Stimulated activated CD8-positive, alpha-beta memory T cell treated with anti-CD3 and anti-CD28 coated beads, Interleukin-15, amount 100 ng/mL, for 4 hours (primary cell): ENCODE measurements at places on chromosomes 16 and 17.

GRCh38 chr17:51595826-51596398 lies 335.6 kb downstream of the UTP18 start:
- no peak for DNase-seq

GRCh38 chr16:56608876-56609462 lies 585 bp downstream of the MT2A start:
- no peak for DNase-seq

GRCh38 chr16:7746941-7747340 lies 414.3 kb downstream of the RBFOX1 start:
- DNase-seq, result no peak

- DNase-seq, result no peak
These were observed 1.3 kb downstream of the SERPINF1 start for GRCh38 chr17:1762901-1763898.

- DNase-seq, result no peak
These were observed 510.6 kb downstream of the CDH13 start for GRCh38 chr16:83137326-83137781.

DNA sequence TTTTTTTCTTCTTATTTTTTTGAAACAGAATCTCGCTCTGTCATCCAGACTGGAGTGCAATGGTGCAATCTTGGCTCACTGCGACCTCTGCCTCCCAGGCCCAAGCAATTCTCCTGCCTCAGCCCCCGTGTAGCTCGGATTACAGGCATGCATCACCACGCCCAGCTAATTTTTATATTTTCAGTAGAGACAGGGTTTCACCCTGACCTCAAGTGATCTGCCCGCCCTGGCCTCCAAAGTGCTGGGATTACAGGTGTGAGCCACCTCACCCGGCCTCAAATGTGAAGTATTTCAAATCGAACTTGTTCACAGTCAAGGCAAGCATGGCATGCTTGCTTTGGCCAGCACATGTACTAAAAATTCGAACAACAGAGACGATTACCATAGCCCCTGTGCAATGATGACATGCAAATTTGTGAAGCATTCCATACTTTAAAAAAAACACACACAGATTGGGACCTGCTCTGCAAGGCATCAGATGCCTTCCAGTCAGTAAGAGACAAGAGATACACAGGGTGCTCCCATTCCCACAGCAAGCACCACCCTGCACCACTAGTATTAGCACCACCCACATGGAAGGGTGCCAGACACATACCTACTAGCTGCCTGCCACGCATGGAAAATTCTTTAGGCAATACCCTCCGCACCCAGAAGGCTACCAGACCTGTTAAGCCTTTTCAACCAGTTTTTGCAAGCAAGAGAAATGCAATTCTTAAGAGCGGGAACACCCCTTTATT lies 47.2 kb downstream of the ANKRD11 start:
- DNase-seq, result no peak

DNA sequence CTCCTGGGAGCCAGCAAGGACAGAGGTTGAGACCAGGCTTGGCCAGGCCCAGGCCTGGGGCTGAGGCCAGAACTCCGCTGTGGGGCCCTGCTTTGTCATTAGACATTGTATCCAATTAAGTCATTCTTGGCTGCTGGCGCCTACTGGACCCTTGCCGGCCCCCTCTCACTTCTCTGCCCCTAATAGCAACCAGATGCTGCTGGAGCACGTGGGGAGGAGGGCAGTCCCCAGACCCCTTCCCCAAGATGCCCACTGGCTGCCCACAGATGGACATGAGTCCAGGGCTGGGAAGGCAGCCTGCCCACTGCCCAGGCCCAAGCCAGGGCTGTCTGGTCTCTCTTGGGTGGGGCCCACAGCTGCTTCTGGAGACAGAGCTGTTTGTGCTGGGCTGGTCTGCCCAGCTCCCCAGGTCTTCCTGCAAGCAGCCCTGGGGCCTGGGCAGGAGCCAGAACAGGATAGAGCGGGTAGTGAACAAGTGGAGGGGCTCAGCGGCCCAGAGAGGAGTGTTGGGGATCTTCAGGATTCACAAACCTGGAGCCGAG lies 7.8 kb downstream of the PLXDC1 start:
- DNase-seq, result no peak

DNA sequence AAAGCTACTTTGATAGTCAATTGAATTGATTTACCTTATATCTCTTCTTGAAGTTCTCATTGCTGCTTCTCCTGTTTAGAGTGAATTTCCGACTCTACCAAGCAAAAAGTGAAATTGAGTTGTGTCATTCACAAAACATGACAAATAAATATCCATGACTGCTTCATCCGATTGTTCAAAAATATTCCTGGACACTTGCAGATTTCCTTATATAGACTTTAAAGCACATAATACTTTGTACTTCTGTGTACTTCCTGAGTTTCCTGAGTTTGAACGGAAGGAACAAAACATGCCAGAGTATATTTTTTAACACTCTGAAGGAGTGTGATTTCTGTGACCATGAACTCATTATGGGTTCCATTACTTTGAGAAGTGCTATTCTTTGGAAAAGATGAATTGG lies 20.5 kb upstream of the VAT1L start:
- DNase-seq, result no peak

- no peak for DNase-seq
These were observed 140.2 kb downstream of the TMEM132E start for GRCh38 chr17:34719569-34719968.

- no peak for DNase-seq
These were observed 68.6 kb downstream of the SEC14L1 start for GRCh38 chr17:77209330-77209748.

DNA sequence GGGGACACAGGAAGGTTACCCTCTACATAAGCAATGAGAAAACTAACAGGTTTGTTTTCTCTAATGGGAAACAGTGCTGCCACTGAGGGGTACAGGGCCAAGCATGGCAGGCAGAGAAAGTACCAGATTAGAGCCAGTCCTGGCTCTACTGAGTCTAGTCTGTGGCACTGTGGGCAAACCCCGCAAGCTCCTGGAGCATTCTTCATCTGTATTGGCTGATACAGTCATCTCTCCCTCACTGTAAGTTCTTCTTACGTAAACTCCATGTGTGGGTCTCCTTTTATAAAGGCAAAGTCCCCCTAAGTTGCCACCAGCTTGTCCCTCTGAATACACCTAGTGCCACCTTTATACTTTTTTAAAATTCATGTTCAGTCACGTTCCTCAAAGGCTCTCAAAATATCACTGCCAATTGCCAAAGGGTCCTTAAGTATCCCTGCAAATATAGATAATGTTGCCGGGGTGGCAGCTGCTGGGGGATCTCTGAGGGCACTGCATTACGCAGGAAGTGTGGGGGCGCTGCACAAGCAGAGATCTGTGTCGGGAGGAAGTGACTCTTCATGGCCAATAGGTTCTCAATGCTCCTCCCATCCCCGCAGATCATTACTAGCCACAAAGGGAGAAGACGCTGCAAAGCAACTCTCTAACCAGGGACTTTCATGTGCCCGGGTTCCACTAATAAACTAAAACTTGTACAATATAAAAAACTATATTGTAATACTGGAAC lies 18.8 kb downstream of the XPO6 start:
- DNase-seq, result peak; percentile 64

DNA sequence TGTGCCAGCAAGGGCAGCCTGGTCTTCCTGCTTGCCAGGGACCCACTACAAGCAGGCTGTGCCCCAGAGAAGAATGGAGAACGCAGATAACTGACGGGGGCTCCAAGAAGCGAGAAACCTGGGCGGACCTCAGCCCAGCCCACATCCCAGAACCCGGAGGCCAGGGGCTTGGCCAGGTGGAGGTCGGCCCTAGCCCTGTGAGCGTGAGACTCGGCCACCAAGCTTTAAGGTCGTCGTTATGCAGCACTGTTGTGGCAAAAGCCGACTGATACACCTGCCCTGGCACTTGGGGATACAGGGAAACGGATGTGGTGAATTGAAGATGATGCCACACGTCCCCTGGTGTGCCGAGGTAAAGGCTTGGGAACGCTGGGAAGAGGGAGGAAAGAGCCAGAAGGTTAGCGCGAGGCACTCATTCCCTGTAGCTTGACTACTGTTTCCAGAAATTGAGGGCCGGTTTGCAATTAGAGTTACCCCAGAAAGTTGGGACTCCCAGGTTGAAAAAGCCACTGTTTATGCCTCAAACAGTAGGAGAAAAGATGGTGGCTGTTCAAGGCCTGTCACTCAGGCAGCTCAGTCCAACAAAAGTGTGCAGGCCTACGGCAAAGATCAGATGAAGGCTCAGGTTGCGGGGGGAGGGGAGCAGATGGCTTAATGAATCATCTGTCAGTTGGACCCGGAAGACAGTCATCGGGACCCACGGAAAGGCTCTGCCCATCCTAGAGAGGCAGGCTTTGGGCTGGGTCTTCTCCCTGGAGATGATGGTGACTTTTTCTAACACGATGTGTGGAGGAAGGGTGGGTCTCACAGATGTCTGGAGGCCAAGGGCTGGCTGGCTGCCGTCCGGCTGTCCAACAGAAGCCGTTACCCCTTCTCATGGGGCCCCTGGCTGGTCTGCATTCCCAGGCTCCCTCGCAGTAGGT lies 45.6 kb upstream of the BAHCC1 start:
- DNase-seq, result no peak

- DNase-seq, result no peak
These were observed 13.3 kb upstream of the ABR start for GRCh38 chr17:1192911-1193699.

- no peak for DNase-seq
These were observed 5.6 kb downstream of the CASKIN2 start for GRCh38 chr17:75509528-75510258.

DNA sequence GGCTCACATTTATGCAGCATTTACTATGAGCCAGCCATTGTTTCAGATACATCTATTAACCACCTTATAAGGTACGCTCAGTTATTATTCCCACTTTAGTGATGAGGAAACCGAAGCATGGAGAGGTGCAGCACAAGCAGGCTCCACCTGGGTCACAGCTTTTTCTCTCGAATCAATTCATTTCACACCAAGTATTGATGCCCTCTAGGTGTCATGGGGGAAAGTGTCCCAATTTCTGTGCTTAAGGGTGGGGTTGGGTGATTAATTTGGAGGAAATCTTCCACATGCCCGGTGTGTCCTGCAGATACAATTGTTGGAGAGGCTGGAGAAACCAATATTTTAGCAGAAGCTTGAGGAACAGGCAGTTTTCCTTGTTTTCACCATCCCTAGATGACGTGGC lies 62.7 kb upstream of the DNAJA2 start:
- DNase-seq, result no peak

GRCh38 chr17:80698297-80698696 lies 153.7 kb downstream of the RPTOR start:
- DNase-seq, result no peak

- DNase-seq, result no peak
These were observed 837 bp downstream of the DOC2B start for GRCh38 chr17:180381-181244.

DNA sequence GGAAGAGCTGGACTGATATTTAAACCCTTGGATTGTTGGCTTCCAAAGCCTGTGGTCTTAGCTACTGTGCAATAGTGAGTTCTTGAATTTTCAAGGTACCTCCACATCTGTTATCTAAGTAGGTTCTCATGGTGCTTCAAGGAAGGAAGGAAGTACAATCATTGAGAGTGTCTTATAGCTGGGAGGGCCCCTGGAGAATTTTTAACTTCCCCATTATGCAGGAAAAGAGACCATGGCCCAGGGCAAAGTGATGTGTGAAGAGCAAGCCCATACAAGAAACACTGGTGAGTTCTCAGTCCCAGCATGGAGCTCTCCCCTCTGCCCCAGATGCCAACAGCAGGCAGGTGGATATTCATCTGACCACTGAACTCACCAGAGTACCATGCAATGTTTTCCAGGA lies 169.0 kb upstream of the IRX6 start:
- no peak for DNase-seq

DNA sequence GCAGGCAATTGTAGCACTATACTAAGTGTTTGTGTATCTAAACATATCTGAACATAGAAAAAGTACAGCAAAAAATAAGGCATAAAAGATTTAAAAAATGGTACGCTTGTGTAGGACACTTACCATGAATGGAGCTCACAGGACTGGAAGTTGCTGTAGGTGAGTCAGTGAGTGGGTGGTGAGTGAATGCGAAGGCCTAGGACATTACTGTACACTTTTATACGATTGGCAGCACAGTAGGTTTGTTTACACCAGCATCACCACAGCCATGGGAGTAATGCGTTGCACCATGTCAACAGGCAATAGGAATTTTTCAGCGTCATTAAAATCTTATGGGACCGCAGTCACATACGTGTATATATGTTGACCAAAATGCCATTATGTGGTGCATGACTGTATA lies 45.6 kb downstream of the DNAH9 start:
- no peak for DNase-seq

DNA sequence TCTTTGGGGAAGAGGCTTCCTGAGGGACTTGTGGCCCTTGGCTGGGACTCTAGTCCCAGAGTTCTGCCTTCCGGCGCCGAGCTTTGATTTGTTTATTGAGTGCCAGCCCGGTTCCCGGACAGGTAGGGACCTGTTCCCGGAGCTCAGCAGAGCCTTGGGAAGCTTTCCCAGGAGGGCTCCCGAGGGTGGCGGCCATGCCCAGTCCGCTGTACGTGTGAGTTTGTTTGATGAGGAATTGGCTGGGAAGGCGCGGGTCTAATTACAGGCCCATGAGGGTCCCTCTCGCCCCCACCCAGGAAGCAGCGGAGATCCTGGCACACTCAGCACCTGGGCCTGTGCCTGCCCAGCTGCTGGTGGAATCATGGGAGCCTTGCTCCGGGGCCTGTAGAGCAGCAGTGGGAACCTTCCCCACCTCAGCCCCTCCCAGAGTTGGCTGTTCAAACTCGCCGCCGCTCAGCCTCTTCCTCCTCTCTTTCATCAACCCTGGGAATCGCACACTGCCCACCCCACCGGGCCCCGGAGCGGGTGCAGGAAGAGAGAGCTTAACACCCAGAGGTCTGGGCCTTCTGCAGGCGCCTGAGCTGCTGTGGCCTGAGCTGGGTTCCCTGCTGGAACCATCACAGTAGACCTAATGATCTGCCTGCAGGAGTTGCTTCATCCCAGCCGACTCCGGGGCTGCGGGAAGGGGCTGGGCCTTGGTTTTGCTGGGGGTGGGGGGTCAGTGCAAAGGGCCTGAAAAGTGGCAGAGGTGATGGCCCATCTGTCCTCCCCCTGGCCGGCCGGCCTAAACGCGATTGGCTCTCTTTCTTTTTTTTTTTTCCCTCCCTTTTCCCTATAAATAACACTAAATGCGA lies 313.7 kb downstream of the SEC14L1 start:
- no peak for DNase-seq

- DNase-seq, result no peak
These were observed 7.2 kb downstream of the RASL10B start for GRCh38 chr17:35738519-35739133.

DNA sequence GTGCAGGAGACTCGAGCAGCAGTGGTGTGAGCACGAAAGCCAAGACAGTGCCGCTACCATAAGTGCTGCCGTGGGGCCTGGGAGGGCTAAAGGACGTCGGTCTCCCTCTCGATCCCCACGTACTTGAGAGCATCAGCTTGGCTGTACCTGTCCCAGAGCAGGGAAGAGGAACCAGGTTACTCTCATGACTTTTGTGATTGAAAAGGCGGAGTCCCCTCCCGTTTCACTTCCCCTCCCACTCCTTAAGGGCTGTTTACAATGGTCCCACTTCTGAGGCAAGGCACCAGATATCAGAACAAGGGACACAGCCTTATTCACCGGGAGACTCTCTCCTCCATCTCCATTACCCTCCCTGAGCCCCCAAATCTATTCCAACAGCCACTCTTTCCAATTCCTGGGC lies 20.1 kb downstream of the CNTNAP1 start:
- DNase-seq, result no peak

GRCh38 chr17:77494664-77495435 lies 354.1 kb downstream of the SEC14L1 start:
- DNase-seq, result peak; percentile 42
